Heart left ventricle (tissue), 16 donors: ENCODE measurements at places on chromosomes 1 and 21. TPM values are rescaled to one million over a fixed set of nuclear protein-coding genes. Genes with fewer than 3 reads are reported as not detected.
A peak's percentile ranks its signal among the peaks of the same experiment; 100 is the strongest.

DNA sequence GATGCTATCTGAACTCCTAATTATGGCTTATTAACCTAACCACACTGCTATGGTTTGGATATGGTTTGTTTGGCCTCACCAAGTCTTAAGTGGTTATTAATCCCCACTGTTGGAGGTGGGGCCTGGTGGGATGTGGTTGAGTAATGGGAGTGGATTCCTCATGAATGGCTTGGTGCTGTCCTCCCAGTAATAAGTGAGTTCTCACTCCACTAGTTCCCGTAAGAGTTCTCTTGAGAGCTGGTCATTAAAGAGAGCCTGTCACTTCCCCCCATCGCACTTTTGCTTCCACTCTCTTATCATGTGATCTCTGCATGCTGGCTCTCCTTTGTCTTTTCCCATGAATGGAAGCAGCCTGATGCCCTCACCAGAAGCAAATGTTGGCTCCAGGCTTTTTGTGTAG, 328.8 kb downstream of the PLA2G4A start:
- no peak overlapping the region for H3K4me3 ChIP-seq
- no peak overlapping the region for H3K27ac ChIP-seq
- DNase-seq: no peak

- peaks cover 30% of the 10 kb centered on the region for H3K36me3 ChIP-seq
- H3K27ac ChIP-seq: no peak overlapping the region
- H3K4me3 ChIP-seq: no peak overlapping the region
- H3K4me1 ChIP-seq: no peaks in the 10 kb centered on the region
- DNase-seq: no peak
These were observed 33.4 kb downstream of the SUCO start for GRCh38 chr1:172566196-172566997.

GRCh38 chr1:67381154-67381553, 49.0 kb downstream of the SERBP1 start:
- DNase-seq: no peak
- H3K4me3 ChIP-seq: no peak overlapping the region
- H3K27ac ChIP-seq: no peak overlapping the region
- no peaks in the 10 kb centered on the region for H3K27me3 ChIP-seq

CLEC20A gene
- total RNA-seq: not detected

DNA sequence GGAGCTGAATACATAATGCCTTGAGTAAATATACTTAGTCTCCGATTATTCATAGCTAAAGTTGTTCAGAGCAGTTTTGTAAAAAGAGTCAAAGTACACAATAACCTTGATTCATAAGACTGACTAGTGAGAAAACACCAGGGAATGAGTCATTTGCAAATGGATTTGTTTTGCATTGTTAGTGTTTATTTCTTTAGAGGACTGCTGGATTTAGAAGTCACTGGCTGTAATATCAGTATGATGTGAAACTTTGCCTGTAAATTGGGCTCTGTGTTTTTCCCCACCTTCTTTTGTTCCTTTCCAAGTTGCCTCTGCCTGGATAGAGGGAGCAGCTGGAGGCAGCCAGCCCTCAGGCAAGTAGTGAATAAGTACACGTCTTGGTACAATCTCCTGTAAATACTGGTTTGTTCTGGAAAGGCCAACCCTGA, 474.7 kb downstream of the NUF2 start:
- DNase-seq: no peak
- no peaks in the 10 kb centered on the region for H3K4me1 ChIP-seq
- no peak overlapping the region for H3K4me3 ChIP-seq
- no peak overlapping the region for H3K27ac ChIP-seq
- no peaks in the 10 kb centered on the region for H3K27me3 ChIP-seq
- H3K36me3 ChIP-seq: no peaks in the 10 kb centered on the region

DNA sequence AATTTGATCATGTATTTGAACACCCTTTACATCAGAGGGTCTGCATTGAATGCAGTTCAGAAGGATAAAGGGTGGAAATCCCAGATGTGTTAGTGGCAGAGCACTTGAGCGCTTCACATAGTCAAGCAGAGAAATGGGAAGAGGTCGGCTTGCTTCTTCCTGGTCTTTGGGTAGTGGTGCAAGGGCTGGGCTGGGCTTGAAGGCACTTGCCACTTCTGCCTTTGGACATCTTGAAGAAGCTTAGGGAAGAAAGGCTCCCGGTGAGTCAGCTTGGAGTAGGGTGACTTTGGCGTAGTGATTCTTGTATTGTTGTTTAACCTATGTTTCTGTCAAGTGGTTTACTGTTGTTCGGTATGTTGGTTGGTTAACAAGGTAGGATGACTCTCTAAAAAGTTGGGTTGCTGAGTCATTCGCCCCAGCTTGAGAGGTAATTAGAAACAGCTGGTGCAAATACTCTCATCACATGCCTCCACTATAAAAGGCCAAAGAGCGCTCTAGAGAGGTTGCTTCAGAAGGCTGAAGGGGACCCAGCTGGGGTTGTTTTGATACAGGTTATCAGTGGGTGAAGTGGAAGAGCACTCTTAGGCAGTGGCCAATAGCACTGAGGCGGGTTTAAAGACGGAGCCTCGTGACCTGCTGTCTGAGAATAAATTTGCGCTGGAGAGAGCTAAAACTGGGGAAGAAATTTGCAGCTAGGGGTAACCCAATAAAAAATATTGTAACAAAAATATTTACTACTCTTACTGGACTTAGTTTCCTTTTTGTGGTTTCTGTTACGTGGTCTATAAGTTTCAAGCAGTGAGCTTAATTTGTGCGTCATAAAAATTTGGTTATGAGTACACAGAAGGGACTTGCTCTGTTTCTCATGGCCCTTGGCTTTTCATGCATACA, 1.4 kb downstream of the BACH1 start:
- peak overlapping the region; percentile 99 for H3K27ac ChIP-seq
- H3K4me1 ChIP-seq: peaks cover 68% of the 10 kb centered on the region
- no peaks in the 10 kb centered on the region for H3K27me3 ChIP-seq
- DNase-seq: peak; percentile 55
- H3K4me3 ChIP-seq: peak overlapping the region; percentile 69

- DNase-seq: no peak
- no peaks in the 10 kb centered on the region for H3K27me3 ChIP-seq
- peaks cover 22% of the 10 kb centered on the region for H3K4me1 ChIP-seq
- H3K36me3 ChIP-seq: no peaks in the 10 kb centered on the region
- peak overlapping the region; percentile 46 for H3K27ac ChIP-seq
- no peak overlapping the region for H3K4me3 ChIP-seq
These were observed 326.7 kb downstream of the PAPPA2 start for GRCh38 chr1:176789571-176790090.

- peaks cover 7% of the 10 kb centered on the region for H3K36me3 ChIP-seq
- H3K27ac ChIP-seq: no peak overlapping the region
These were observed 27.3 kb downstream of the WNT9A start for GRCh38 chr1:227920426-227920825.
